ENCODE measurements at places on chromosomes 6 and 20. TPM values are rescaled to one million over a fixed set of nuclear protein-coding genes. Genes with fewer than 3 reads are reported as not detected.
A peak's percentile ranks its signal among the peaks of the same experiment; 100 is the strongest.

- DNase-seq, result no peak
Observed at GRCh38 chr6:97067045-97067444, 142.5 kb downstream of the KLHL32 start.

DNA sequence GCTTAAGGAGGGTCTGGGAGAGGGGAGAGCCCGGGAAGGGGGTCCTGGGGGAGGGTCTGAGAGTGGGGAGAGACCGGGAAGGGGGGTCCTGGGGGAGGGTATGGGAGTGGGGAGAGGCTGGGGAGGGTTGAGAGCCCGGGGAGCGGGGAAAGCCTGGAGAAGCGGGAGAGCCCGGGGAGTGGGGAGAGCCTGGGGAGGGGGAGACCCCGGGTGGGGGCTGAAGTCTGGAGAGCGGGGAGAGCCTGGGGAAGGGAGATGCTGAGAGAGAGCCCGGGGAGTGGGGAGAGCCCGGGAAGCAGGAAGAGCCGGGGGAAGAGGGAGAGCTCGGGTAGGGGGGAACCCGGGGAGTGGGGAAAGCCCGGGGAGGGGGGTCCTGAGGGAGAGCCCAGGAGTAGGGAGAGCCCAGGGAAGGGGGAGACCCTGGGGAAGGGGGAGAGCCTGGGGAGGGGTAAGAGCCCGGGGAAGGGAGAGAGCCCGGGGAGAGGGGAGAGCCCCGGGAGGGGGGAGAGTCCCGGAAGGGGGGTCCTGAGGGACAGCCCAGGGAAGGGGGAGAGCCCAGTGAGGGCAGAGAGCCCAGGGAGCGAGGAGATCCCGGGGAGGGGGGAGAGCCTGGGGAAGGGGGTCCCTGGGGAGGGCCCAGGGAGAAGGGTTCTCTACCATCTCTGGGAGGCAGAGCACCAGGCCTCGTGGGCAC is 148.5 kb downstream of the SYNDIG1 start:
- no peak for DNase-seq

- DNase-seq, result no peak
Observed at GRCh38 chr6:17047889-17048288, 54.0 kb upstream of the STMND1 start.

DNA sequence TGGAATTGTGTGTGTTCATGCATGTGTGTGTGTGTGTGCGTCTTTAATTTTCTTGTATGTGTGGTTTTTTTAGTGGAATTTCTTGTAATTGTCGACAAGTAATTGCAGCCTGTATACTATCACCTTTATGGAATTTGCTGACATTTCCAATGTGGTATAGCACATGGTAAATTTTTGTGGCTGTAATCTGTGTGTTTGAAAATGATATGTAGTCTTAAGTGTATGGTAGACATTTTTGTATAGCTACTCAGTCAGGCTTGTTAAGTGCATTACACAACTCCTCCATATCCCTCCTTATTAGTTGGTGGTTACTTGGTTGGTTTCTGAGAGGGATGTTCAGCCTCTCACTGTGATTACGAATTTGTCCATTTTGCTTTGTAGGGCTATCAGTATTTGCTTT is 384.5 kb upstream of the HSF2 start:
- DNase-seq, result no peak

DNA sequence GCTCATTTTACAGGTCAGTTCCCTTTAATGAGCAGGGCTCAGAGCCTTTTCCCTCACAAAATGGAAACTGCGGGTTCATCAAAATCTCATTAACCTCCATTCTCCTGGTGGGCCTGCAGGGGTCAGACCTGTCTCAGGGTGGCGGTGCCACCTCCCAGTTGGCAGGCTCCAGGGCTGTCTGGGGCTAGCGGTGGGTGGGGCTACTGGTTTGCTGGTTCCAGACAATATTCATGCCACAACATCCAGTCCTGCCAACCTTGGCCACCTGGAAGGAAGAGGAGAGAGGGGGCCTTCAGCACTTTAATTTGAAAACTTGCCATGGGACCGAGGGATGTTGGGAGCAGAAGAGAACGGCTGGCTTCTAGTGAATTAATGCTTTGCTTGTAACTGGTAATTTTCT is 41.9 kb upstream of the CTNNBL1 start:
- DNase-seq, result peak; percentile 68

DNA sequence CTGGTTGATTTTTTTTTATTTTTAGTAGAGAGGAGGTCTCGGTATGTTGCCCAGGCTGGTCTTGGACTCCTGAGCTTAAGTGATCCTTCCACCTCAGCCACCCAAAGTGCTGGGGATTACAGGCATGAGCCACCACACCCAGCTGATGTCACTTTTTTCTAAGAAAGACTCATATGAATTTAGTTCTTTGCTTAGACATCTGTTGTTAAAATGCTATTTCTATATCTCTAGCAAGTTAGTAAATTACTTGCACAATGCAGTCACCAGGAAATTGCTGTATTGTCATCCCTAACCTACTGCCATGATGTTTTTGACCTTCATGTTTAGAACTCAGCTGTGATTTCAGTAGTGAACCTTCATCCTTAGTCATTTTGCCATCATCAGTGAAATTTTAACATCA is 5.7 kb downstream of the KDM1B start:
- no peak for DNase-seq

DNA sequence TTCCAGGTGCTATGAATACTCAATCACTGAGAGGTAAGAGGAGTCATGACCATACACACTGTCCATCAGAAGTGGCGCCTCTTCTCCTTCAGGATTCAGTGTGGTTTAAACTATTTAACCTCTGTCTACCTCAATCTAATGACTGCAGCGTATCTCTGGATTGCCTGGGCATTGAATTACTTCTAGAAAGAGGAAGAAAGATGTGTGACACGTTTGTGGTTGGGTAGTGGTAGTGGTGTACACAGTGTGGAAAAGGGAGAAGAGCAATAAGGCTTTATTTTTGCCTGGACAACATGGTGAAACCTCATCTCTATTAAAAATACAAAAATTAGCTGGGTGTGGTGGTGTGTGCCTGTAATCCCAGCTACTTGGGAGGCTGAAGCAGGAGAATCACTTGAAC is 38.0 kb upstream of the ECHDC1 start:
- DNase-seq, result no peak

GRCh38 chr6:107847844-107848802 is 24.0 kb upstream of the SCML4 start:
- peak; percentile 93 for DNase-seq

DNA sequence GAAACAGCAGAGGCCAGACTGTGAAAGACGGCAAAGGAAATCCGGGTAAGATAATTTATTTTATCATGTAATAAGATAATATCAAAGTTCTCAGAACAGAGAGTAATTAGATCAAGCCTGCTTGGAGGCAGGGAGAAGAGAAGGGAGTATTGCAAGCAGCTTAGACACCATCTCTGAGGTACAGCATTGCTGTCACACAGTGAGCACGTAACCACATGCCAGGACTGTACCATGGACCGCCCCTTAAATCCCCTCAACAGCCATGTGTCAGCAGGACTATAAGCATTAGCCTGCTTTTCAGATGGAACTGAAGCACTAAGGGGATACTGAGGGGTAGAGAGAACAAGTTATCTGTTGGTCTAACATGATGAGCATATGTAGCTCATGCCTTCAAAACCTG is 141.5 kb downstream of the C6orf118 start:
- DNase-seq, result no peak

DNA sequence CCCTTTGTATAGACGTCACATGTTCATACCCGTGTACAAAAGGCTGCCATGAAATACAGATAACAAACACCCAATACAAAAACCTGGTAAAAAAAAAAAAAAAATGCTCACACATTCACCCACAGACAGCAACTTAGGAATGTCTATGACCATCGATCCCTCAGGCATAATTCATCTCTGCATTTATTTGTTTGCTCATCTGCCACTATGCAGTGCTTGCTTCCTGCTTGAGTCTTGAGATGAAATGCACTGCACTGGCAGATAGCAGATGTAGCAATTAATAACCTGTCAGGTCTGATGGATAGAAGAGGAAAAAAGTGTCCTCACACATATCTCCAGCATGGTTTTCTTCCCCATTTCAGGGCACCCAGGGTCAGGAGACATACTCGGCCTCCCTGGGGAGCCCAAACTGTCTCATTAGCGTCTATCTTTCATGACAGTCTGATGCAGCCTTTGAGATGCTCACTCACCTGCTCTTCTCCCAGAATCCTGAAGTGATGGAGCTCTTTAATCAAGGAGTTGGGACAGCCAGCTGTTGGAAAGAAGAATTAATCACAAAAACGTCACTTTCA is 295.1 kb upstream of the AGPAT4 start:
- no peak for DNase-seq

GRCh38 chr6:130452336-130452735 is 86.5 kb downstream of the TMEM200A start:
- no peak for DNase-seq

GRCh38 chr6:132673376-132674094 is 14.6 kb upstream of the TAAR1 start:
- no peak for DNase-seq

DNA sequence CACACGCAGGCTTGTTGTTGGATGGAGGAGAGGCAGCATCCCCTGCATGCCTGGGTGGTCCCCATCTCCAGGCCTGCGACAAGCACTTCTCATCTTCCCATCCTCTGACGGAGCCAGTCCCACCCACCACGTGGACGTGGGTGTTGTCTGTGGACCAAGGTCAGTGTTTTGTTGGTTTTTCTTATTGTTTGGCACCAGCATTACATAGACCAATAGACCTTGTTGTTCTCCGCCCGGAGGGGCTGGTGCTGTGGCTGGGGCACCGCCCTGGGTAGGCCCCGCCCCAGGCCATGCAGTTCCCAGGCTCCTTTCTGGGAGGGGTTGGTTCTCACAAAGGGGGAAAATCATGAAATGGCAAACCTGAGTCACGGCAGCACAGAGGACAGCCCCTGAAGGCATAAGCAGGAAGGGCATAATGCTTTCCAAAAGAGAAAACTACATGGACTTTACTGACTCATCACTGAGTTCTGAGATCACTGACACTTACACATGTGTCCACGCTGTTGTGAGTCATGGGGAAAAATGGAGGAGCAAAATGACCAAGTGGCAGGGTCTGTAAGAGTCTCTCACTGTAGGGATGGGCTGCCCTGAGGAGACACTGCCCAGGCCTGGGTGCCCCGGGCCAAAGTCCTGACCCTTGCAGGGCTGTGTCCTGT is 90.8 kb downstream of the THBS2 start:
- peak; percentile 75 for DNase-seq

GRCh38 chr6:158059108-158059507 is 77.4 kb downstream of the SYNJ2 start:
- no peak for DNase-seq

DNA sequence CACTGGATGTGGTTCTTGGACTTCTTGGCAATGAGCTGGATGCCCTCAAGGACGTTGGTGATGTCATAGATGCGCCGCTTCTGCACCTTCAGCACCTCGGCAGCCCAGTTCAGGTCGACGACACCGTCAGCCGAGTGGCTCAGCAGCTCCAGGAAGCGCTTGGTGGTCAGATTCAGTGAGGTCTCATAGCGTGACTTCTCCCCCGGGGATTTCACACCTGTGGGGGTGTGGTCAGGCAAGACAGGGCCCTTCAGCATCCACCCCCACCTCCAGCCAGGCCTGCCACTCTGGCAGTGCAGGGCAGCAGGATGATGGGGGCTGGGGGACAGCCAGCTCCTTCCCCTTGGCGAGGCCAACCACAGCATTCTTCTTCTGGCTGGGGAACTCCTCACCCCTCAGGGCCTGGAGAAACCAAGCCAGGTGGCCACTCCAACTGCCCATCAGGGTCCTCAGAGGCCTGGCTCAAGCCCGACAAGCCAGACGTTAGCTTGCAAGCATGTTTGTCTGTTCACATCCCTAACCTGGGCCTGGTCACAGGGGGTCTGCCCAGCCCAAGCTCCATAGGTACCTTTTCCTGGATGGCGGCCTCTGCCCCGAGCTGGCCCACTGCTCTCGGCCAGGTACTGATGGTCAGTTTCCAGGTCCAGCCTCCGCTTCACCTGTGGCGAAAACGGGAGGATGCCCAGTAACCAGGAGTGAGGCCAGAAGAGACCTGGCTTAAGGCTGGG is 5.7 kb upstream of the NECAB3 start:
- DNase-seq, result peak; percentile 64

GRCh38 chr6:55621244-55621643 is 42.3 kb upstream of the HMGCLL1 start:
- DNase-seq, result no peak

- DNase-seq, result peak; percentile 62
Observed at GRCh38 chr20:37081717-37082289, 14.0 kb downstream of the RBL1 start.

GRCh38 chr20:57772349-57772964 is 62.6 kb upstream of the PMEPA1 start:
- no peak for DNase-seq

DNA sequence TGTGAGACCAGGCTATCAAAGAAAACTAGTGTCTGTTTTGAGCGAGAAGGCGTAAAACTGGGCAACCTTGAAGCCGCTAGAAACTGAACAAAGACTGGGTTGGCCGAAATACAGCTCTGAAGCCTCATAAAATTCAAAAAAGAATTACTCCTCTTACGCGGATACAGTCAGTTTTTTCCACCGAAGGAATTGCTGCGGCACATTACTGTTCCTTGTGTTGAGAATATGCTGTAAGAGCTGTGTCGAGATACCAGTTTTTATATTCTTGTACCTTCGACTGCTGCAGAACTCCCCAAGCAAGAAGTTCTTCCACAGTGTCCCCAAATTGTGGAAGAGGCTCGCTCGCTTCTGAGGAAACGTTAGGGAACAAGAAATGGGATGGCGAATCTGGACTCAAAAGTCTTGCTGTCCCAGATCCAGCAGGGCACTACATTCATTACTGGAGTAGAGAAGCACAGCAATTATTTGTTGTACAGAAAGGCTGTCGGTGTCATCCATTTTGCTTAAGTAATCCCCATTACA is 523 bp upstream of the COX7A2 start:
- DNase-seq, result no peak

- DNase-seq, result no peak
Observed at GRCh38 chr6:135183002-135183531, 2.0 kb downstream of the MYB start.

DNA sequence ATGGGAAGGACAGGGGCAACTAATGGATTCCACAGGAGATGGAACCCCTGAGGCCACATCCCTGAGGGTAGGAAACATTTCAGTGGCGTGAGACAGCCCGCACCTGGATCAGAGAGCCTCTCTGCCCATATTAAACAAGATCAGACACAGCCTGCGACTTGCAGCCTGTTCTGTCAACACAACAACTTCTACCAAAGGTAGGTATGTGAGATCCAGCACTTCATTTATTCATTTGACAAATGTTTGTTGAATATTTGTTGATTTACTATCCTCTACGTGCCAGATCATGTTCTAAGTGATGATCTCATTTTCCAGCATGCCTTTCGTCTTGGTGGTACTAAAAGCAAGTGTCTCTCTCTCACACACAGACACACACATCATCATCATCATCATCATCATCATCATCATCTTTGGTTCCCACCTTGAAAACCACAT is 43.2 kb upstream of the NT5E start:
- DNase-seq, result no peak

- no peak for DNase-seq
Observed at GRCh38 chr6:137272403-137272802, 53.2 kb upstream of the IFNGR1 start.

Gene APOM
- 3.9 TPM for polyA plus RNA-seq

Gene TMEM14B
- 141 TPM for polyA plus RNA-seq

Gene ULBP1
- polyA plus RNA-seq, result 0.20 TPM

Gene DPPA5
- polyA plus RNA-seq, result not detected

Gene EDN1
- 4.2 TPM for polyA plus RNA-seq

Gene RIN2
- polyA plus RNA-seq, result 16.8 TPM

Gene BTNL2
- not detected for polyA plus RNA-seq

Gene HEY2
- 3.1 TPM for polyA plus RNA-seq

Gene FBXO5
- 1.0 TPM for polyA plus RNA-seq

Data from right cardiac atrium (tissue), 5 donors.